ENCODE measurements at places on chromosomes 7 and 10.

DNA sequence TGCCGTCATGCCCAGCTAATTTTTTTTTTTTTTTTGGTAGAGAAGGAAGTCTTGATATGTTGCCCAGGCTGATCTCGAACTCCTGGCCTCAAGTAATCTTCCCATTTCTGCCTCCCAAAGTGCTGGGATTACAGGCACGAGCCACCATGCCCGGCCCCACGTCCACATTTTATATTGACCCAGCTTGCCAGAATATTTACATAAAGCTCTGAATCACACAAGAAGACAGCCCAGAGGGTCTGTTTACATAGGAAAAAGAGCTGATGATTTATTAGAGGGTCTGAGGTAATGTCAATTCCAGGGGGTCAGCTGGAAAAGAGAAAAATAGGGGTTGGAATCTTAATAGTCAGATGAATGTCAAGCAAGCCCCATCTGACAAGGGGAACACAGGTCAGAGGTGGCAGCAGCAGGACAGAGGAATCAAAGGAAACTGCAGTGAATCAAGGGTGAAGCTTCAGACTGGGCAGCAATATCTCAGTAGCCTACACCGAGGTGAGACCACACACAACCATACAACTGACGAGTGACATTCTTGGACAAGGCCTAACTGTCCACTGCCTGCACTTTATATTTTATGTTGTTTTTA is 15.8 kb upstream of the SLF2 start:
- no peak for DNase-seq

DNA sequence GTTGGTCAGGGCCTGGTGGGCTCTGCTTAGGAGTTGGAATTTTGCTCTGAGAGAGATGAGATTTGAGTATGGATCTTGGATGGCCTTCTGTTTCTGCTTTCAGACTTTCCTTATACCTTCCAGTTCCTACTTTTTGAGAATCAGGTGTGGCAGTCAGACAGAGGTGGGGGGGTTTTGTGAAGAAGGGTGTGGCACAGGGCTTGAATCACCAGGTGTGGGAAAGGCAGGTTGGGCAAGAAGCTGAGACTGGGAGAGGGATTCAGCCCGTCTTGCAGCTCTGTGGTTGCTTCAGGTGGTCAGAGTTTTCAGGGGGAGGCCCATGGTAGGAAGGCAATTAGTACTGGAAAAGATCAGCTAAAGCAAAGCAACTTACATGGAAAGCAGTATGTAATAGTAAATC is 340.2 kb downstream of the LRMDA start:
- no peak for DNase-seq

- DNase-seq, result no peak
Measured at GRCh38 chr7:7504910-7505704, 30.6 kb downstream of the COL28A1 start.

DNA sequence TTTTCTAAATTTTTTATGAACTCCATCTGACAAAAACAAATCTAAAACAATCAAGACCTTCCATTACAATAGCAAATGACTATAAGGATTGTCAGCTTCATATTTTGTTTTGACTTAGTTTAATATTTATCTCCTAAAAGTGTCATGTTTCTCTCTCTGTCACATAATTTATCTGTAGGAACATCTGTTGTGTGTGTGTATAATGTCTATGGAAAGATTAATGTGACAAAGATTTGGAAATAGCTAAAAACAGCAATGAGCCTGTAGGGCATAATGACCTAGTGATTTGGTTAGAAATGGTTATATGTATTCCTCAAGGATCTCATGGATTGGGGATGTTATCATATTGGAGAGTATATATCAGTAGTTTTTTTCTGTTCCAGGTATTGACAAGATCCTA is 69.6 kb upstream of the MDFIC start:
- DNase-seq, result no peak

GRCh38 chr10:97629289-97629688 is 4.0 kb downstream of the MORN4 start:
- DNase-seq, result no peak

GRCh38 chr10:78706726-78707540 is 361.8 kb upstream of the ZMIZ1 start:
- no peak for DNase-seq
